Melanocyte of skin (primary cell): ENCODE measurements at places on chromosomes 2 and 18. TPM values are rescaled to one million over a fixed set of nuclear protein-coding genes. Genes with fewer than 3 reads are reported as not detected.

The CCDC121 gene
- 1.1 and 1.3 TPM in 2 replicates for total RNA-seq

The RIT2 gene
- not detected in 2 replicates for total RNA-seq

The TSPYL6 gene
- total RNA-seq: not detected in 2 replicates

The CRYGD gene
- total RNA-seq: not detected in 2 replicates

The FBLN7 gene
- 1.00 and 1.2 TPM in 2 replicates for total RNA-seq

The TRAK2 gene
- total RNA-seq: 82.9 and 94.2 TPM in 2 replicates

The INHA gene
- 0.34 TPM in 1 of 2 replicates, not detected in the other for total RNA-seq

The THUMPD2 gene
- total RNA-seq: 6.2 and 12.7 TPM in 2 replicates

The POTEC gene
- total RNA-seq: not detected in 2 replicates

The WDR7 gene
- total RNA-seq: 25.8 and 31.6 TPM in 2 replicates

The MROH2A gene
- total RNA-seq: not detected in 2 replicates
